ENCODE measurements at places on chromosomes 2 and 18. TPM values are rescaled to one million over a fixed set of nuclear protein-coding genes. Genes with fewer than 3 reads are reported as not detected.

PLCD4 gene
- total RNA-seq = 7.6 TPM

MC4R gene
- total RNA-seq = not detected

ZAP70 gene
- 0.16 TPM for total RNA-seq

TOGARAM2 gene
- 0.47 TPM for total RNA-seq

TSPYL6 gene
- total RNA-seq = not detected

RAB6C gene
- total RNA-seq = not detected

GAD1 gene
- 0.09 TPM for total RNA-seq

ICA1L gene
- 2.6 TPM for total RNA-seq

ASB18 gene
- not detected for total RNA-seq

SLC38A11 gene
- 0.09 TPM for total RNA-seq

C2orf78 gene
- total RNA-seq = not detected

EPAS1 gene
- total RNA-seq = 22.7 TPM

NGEF gene
- total RNA-seq = 11.2 TPM

HRH4 gene
- total RNA-seq = under 0.01 TPM

RAB11FIP5 gene
- total RNA-seq = 25.8 TPM

LYPD1 gene
- 0.26 TPM for total RNA-seq

ALPP gene
- total RNA-seq = not detected

NBEAL1 gene
- 25.9 TPM for total RNA-seq

SPAG16 gene
- 43.7 TPM for total RNA-seq

HOXD10 gene
- total RNA-seq = not detected

ANKRD53 gene
- 1.7 TPM for total RNA-seq

CCDC150 gene
- 5.2 TPM for total RNA-seq

CAPN10 gene
- total RNA-seq = 19.5 TPM

UBR3 gene
- total RNA-seq = 21.6 TPM

CHRNG gene
- total RNA-seq = not detected
